ENCODE measurements at places on chromosomes 11 and 22.

GRCh38 chr22:42768385-42769035, 47.8 kb upstream of the A4GALT start:
- no peak for DNase-seq

GRCh38 chr22:20859615-20860014, 808 bp downstream of the SNAP29 start:
- no peak for DNase-seq

- DNase-seq = no peak
These were observed 625.2 kb downstream of the CNTN5 start for GRCh38 chr11:99645934-99646333.

GRCh38 chr11:2196970-2197770, 25.6 kb upstream of the TH start:
- no peak for DNase-seq

DNA sequence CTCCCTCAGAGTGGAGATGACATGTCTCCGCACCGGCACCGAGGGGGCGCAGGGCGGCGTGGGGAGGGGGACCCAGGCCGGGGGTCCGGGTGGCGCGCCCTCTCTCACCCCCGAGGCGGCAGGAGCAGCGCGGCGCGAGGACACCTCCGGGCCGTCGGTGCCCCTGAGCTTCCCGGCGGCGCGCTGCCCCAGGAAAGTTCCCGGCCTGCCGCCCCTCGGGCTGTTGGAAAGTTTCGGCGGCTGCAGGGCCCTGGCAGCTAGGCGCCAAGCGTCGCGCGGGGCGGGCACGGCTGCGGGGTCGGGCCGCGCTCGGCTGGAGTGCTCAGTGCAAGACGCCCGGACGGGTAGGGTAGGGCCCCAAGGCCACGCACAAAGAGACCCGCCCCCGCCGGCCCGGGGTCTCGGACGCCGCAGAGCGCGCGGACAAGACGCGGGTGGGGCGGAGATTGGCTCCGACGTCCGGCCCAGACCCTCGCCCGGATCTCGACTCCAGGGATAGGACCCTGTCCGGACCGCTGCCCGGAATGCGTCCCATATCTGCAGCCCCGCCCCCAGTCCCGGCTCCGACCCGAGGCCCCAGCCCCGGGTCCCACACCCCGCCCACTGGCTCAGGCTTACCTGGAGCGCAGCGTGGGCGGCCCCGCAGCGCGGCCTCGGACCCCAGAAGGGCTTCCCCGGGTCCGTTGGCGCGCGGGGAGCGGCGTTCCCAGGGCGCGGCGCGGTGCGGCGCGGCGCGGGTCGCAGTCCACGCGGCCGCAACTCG, 471 bp downstream of the ARVCF start:
- no peak for DNase-seq

DNA sequence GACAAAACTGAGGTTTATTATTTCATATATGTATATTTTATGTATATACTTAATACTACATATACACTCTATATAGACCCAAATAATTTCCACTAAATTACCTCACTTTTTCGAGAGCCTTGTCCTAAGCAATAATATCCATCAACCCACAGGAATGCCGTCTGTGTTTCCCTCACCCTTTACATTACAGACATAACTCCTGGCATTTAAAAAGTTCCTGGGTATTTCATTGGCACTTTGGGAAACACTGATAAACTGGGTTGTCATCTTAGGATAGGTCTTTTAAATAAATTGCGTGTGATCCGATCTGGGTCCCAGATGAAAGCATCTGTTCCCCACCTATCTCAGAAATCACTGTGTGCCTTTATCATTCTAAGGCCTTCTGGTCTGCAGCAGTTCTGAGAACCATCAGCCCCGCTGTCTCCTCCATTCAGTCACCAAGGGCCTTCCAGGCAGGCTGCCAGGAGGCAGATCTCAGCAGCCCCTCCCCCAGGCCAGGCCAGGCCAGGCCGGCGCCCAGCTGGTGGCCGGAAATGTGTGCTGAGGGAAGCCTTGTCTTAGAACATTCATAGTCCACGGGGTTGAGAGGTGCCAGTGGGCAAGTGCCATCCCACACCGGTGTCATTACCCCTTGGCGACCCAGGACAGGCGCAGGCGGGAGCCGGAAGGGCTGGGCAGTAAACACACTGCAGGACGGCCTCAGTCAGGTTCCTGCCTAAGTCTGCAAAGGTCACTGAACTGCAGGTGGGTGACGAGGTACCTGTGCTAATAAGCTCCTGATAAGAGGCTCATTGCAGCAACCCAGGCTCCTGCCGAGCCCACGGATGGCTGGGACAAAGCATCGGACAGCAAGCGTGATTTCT, 3.3 kb downstream of the FGF19 start:
- DNase-seq = no peak

- DNase-seq = no peak
These were observed 1526.1 kb downstream of the FAM181B start for GRCh38 chr11:81207421-81208054.

Measured in activated naive CD4-positive, alpha-beta T cell treated with anti-CD3 and anti-CD28 coated beads, Interleukin-2, amount 50 U/mL, for 72 hours (primary cell).